ENCODE measurements at places on chromosomes 13 and 19.

GRCh38 chr13:41034881-41035280, 15.8 kb upstream of the ELF1 start:
- DNase-seq = peak; percentile 36

DNA sequence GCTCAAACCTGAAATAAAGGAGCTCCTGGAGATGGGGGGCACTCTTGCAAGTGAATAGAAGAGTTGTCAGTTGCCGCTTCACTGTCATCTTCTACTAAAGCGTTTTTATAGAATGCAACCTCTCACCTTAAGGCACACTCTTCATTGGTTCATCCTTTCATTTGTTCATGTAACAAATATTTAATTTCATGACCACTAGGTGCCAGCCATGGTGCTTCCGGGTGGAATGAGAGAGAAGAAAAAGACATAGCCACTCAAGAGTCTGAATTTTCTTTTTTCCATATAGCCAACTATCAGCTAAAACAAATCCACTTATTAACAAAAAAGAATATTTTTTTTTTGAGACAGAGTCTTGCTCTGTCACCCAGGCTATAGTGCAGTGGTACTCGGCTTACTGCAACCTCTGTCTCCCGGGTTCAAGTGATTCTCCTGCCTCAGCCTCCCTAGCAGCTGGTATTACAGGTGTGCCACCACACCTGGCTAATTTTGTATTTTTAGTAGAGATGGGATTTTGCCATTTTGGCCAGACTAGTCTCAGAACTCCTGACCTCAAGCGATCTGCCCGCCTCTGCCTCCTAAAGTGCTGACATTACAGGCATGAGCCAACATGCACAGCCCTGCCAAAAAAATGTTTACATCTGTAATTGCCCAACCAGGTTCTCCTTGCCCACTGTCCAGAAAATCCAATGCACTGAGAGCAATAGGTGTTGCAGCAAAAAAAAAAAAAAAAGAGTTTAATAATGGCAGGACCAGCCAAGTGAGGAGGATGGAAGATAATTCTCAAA, 22.1 kb upstream of the SACS start:
- DNase-seq = no peak

DNA sequence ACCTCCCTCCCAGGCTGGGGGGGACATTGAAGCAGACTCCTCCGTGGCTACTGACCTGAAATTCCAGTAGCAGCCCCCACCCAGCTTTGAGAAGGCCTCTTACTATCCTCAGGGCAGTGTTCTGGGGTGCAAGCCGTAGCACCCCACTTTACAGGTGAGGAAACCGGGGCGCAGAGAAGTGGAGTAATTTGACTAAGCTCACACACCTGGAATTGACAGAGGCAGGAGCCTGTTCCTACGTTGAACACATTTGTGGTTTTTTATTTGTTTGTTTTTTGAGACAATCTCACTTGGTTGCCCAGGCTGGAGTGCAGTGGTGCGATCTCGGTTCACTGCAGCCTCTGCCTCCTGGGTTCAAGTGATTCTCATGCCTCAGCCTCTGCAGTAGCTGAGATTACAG, 14.6 kb upstream of the S1PR4 start:
- DNase-seq = no peak

GRCh38 chr19:14090509-14091080, at the start of gene SAMD1:
SAMD1 (minus strand) TSS chr19:14090751.
- DNase-seq = peak; percentile 63

DNA sequence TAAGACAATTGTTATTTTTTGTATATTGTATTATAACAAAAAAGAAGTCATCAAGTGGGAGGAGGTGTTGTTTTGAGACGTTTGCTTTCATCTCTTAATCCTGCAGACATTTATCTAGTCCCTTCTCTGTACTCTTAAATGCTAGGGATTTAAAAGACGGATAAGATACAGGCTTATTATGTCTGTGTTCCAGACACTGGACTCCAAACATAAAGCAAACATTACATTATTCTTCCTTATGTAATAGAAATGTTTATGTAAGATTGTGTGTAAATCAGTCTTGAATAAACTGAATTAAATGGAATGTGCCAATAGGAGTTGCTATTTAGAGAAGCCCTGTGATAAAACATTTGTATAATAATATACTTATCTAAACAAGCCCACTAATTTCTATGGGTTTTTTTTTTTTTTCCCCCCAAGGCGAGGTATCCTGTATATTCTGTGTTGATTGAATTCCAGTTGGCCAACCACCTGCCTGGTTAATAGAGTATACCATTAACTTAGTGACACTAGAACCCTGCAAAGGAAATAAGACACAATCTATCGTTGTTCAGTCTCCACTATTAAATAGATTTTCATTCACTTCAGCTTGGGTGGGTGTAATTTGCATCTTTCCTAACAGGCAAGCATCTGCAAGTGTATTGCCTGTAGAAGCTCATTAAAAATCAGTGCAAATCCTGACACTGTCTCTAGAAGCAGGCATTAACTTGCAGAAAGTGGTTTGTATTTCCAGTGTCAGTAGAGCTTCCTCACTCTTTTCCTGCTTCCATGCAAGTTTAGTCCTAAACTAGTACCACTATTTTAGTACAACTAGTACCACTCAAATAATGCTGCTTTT, 69.0 kb downstream of the LRCH1 start:
- no peak for DNase-seq

DNA sequence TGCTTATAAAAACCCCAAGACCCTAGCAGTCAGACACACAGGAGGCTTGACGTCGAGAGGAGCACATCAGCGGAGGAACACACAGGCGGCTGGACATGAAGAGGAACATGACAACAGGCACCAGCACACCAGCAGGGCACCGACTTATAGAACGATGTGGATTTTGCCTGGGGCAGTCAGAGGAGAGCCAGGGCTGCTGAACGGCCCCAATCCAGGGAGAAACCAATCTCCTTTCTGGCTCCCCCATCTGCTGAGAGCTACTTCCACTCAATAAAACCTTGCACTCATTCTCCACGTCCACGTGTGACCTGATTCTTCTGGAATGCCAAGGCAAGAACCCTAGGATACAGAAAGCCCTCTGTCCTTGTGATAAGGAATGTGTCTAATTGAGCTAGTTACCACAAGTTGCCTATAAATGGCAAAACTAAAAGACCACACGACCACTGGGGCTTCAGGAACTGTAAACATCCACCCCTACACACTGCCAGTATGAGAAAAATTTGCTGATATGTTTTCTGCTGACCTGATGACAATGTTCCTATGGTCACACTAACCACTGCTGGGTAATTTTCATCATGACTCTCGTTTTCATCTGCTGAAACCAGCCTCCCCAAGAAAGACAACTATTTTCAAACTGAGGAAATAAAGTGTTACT, 35.8 kb upstream of the CEACAM21 start:
- DNase-seq = no peak

GRCh38 chr13:99566125-99567083, 65.1 kb downstream of the TM9SF2 start:
- no peak for DNase-seq

- DNase-seq = no peak
Measured at GRCh38 chr13:45332831-45333219, 8.2 kb downstream of the TPT1 start.

DNA sequence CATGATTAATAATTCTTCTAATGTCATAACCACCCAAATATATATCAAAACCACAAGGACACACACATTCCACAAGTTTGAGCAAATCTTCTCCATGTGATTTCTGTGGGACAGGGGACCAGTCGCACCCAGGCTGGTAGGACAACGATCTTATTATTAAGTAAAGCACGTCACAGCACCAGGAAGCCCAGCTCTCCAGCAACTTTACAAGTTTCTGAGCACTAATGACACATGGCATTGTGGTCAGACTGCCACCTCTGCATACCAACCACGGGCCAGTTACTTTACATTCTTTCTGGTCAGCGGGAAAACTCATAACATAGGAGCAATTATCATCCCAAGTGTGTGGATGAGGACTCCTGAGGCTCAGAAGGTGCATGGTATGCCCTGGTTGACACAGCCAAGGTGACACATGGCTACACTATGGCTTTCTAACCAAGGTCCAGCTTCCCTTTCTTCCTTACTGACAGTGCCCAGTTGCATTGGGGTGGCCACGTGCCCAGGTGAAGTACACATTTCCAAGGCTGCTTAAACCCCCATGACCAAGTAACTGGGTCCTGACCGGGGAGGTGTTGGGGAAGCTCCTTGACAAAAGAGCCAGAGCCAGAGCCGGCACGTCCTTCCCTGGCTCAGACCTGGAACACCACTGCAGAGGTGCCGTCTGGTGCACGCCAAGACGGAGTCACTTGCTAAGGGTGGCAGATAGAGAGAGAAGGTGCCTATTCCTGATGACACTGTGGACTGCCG, 27.4 kb downstream of the LATS2 start:
- DNase-seq = no peak

Data from CD14-positive monocyte (primary cell).